NK-92 treated with Interleukin-12 subunit alpha and Interleukin-12 subunit beta, amount 100 ng/mL, for 24 hours (cell line): ENCODE measurements at places on chromosomes 4 and X.

- no peak for DNase-seq
These were observed 78.3 kb downstream of the GASK1B start for GRCh38 chr4:158094413-158095134.

GRCh38 chr4:35933901-35934300 lies 310.4 kb downstream of the ARAP2 start:
- no peak for DNase-seq

- no peak for DNase-seq
These were observed 124.6 kb upstream of the MAP3K15 start for GRCh38 chrX:19639813-19640462.

GRCh38 chrX:41043674-41044345 lies 41.4 kb upstream of the USP9X start:
- DNase-seq = no peak

DNA sequence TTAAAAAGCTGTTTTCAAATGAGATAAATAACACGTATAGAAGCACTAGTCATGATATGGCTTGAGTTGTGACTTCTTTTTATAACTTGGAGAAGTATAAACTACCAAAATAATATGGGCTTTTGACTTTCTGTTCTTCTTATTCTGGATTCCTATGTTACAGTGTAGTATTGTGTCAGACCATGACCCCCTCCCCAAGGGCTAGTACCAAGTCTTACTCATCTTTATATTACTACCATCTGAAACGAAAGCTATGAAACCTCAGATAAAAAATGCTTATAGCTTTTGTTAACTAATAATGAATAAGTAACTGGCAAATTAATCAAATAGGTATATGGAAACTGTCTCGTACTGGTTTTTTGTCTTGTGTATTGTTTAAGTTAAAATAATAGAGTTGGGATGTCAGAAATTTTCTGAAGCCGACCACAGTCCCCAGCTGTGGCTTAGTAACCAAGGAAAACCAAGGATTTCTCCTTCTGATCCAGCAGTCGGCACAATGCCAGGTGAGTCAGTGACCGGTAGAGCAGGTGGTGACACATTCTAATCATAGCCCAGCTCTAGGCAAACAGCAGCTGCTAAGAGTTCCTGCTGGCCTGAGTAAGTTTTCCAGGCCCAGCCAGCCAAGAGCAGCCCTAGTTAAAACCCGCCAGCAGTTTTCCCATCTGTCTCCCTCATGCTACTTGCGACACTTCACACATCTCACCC lies 163.3 kb upstream of the PRDX4 start:
- DNase-seq = no peak

DNA sequence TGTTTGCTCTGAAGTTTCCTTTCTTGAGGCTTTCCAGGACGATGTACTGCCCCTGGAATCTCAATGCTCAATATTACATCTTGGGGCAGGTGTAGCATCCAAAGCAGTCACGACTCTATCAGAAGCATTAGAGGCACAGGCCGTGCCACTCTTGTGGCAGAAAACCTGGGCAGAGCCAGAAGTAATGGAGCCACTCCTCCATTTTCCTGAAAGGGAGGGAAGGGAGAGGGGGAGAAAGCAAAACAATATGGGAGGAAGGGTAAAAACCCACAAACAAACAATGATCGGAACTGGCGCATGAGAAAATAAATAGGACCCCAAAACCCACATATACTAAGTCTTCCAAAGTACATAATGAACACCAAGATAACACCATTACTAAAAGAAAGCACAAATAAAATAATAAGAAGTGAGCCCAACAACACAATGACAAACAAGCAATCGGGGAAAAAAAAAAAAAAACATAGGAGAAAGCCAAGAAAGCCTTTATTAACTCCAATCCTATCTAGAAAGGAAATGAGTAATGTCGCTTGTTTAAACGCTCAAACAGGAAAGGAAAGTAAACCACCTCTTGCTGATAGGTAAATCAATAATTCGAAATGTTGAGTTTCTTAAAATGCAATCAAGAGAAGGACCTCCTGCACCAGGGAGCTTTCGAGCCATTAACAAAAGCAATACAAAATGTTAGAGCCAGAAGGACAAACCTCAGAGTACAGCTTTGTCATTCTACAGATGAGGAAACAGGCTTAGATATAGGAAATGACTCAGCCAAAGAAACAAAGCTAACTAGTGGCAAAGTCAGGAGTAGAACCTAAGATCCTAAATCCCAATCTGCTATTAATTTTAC lies 117.4 kb downstream of the ATRX start:
- DNase-seq = no peak

- no peak for DNase-seq
These were observed 42.0 kb downstream of the AREG start for GRCh38 chr4:74486905-74487304.

DNA sequence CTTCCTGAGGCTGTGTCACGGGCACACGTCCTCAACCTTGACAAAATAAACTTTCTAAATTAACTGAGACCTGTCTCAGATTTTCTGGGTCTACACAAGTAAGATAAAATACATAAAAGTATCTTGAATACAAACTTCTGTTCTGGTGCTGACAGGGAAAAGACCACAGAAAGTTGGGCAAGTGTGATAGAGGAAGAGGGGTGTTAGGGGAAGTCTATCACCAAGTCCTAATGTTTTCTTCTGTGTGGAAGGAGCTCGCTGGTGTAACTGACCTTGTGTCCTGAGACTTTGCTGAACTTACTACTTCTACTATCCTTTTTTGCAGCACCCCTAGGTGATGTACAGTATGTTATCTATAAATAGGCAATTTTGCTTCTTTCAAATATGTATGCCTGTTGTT lies 97.0 kb upstream of the STIM2 start:
- DNase-seq = no peak

DNA sequence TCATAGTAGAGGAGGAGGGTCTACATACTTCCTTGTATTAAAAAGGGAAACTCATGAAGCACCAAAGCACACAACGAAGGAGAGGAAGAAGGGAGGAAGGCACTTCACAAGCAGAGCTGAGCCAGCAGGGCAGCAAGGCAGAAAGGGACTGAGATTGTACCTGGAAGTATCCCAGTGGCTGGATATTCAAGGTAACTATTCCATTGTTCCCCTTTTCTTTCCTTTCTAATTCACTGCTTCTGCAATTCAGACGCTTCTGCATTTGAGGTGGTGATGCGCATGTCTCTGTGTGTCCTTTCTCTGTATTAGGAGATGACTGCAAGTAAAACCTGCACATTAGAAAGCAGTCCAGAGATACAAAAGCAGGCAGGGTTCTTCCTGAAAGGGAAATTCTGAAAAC lies 54.9 kb downstream of the UBQLN2 start:
- no peak for DNase-seq

DNA sequence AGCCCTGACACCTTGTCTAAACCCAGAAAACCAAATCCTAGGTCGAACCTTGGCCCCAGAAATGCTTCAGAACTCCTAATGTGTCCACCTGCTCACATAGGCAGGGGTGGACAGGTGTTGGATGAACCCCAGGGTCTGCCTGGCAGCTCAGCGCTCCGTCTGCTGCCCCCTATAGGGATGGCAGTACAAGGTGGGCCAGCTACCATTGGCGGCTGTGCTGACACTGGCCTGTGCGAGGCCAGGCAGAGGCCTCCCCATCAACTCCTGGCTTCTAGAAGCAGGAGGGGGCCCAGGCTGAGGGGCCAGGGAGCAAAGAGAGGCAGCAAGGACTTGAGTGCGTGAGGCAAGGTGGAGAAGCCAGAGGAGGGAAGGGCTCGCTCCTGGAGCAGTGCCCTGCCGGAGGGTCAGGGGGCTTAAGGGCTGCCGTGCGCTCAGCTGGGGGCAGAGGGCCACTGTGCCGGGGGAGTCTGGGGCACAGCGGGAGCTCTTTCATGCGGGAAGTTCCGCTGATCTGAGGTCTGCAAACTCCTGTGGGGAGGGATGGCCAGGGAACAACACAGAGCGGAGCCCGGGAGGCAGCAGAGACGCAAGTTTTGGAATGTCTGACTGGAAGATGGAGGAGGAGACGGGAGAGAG lies 20.6 kb downstream of the CCNQ start:
- DNase-seq = no peak

DNA sequence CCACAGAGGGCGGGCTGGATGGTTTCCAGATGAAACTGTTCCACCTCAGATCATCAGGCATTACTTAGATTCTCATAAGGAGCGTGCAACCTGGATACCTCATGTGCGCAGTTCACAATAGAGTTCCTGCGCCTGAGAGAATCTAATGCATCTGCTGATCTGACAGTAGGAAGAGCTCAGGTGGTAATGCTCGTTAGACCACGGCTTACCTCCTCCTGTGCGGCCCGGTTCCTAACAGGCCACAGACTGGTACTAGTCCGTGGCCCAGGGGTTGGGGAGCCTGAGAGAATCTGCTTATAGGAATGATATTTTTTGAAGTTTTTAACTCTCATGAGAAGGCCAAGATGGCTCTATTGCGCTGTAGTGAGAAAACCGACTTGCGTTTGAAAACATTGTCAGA lies 5.4 kb downstream of the NCAPG start:
- no peak for DNase-seq

DNA sequence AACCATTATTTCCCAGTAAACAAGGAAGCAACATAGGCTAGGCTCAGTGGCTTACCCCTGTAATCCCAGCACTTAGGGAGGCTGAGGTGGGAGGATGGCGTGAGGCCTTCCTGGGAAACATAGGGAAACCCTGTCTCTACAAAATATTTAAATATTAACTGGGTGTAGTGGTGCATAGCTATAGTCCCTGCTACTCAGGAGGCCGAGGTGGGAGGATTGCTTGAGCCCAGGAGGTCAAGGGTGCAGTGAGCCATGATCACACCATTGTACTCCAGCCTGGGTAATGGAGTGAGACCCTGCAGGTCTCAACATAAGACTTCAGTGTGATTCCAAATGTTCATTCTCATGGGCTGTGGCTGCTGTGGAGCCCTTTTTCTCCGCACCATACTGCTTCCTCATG lies 34.9 kb downstream of the FHDC1 start:
- DNase-seq = no peak

DNA sequence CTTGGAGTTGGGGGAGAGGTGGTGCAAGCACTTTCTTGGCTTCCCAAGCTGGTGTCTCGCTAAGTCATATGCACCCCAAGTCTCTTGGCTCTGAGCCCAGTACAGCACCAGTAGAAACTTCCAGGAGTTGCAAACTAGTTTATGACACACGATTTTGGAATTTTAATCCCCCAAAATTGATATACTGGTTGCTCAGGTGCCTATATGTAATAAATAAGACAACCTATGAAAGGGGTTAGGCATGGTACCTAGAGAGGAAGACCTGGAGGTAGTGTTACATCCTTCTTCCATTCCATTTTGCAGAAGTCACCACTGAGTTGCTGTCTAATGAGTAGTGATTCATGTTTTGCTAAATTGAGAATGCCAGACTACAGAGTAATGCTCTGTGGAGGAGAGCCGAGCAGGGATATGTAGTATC lies 4.3 kb upstream of the SLC4A4 start:
- DNase-seq = no peak

- DNase-seq = no peak
These were observed 5.7 kb downstream of the C4orf54 start for GRCh38 chr4:99651811-99652485.

- DNase-seq = no peak
These were observed at the start of gene MAGED1 for GRCh38 chrX:51892921-51893745. MAGED1 (plus strand) TSS chrX:51893623; CDS start chrX:51894305, 682 bp downstream.

DNA sequence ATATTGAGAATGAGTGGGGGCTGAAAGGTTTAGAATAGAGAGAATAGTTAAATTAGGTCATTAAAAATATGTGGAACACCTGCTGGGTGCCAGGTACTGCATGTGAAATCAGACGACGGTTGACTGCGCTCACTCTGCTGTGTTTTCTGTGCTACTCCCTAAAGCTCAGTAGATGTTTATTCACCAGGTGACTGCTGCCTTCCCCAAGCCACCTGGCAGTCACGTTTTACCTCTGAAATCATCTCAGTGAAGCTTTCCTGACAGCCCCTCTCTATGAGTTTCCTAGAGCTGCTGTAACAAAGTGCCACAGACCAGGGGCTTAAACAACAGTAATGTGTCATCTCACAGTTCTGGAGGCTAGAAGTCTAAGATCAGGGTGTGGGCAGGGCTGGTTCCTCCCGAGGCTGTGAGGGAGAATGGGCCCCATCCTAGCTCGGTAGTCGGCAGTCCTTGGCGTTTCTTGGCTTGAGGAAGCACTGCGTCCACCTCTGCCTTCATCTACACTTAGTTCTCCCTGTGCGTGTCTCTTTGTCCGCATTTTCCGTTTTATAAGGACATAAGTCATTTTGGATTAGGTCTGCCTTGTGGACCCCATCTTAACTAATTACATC lies 25.3 kb downstream of the ADD1 start:
- DNase-seq = no peak

DNA sequence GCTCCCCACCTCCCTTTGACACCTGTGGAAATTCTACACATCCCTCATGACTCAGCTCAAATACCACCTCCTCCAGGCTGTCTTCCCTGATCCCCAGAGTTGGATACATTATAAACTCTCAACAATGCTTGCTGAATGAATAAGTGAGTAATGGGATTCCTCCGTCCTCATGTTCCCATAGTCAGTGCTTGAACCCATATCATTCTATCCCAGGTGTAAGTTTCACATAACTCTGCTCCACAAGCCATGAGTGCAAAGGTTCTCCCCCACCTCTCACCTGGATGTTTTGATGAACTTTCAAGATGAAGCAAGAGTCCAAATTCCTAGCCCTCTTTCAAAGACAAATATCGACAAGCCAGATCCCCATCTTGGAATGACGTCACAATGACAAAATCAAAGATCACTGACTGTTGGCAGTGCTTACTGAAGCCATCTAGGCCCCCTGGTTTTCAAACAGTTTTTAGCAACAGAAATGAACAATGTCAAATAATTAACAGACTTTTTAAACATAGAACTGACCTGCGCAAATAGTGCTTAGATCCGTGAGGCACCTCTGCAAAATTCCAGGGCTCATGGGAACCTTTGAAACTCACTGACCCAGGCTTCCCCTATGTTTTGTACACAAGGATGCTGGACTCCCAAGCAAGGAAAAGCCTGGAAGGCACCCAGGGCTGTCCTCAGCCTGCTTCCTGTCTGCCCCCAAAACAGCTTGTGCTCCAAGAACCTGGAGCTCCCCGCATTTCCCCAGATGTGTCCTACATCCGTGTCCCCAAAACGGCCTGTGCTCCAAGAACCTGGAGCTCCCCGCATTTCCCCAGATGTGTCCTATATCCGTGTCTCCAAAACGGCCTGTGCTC lies 4.0 kb downstream of the SLC2A9 start:
- DNase-seq = no peak

DNA sequence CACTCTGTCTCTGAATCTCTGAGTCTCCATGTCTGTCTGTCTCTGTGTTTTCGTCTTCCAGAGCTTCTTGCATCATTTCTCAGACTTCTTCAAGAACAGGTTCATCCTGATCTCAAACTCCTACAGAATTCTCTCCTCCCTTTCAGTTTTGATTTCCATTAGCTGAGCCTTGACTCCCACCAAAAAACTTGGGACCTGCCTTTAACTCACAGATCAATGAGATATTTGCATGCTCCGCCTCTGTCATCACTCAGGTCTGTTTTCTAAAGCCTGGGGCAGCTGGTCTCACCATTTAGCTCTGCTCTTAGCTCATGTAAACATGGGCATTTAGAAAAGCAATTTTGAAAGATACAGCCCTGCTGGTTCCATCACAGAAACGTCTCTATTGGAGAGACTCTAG lies 8.6 kb downstream of the DAPP1 start:
- DNase-seq = no peak

- DNase-seq = no peak
These were observed 93.6 kb downstream of the TASL start for GRCh38 chrX:30483996-30484395.
